ENCODE measurements at places on chromosomes 7 and 10.
A peak's percentile ranks its signal among the peaks of the same experiment; 100 is the strongest.

- DNase-seq: no peak
These were observed 15.3 kb upstream of the PVRIG start for GRCh38 chr7:100204454-100204853.

- DNase-seq: no peak
These were observed 45.6 kb downstream of the SFMBT2 start for GRCh38 chr10:7365027-7365745.

DNA sequence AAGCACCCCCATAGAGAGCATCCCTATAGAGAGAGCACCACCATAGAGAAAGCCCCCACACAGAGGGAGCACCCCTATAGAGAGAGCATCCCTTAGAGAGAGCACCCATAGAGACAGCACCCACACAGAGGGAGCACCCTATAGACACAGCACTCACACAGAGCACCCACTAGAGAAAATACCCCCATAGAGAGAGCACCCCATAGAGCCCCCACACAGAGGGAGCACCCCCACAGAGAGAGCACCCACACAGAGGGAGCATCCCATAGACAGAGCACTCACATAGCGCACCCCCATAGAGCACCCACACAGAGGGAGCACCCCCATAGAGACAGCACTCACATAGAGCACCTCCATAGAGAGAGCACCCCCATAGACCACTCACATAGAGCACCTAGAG is 48.6 kb downstream of the INSIG1 start:
- DNase-seq: no peak

- DNase-seq: no peak
These were observed 112.8 kb downstream of the SEMA3D start for GRCh38 chr7:85074016-85074415.

GRCh38 chr10:18043148-18044006 is 91.7 kb downstream of the SLC39A12 start:
- no peak for DNase-seq

GRCh38 chr10:93749218-93749799 is 8.4 kb upstream of the LGI1 start:
- DNase-seq: no peak

- DNase-seq: no peak
These were observed 39.9 kb downstream of the AVL9 start for GRCh38 chr7:32535162-32535702.

DNA sequence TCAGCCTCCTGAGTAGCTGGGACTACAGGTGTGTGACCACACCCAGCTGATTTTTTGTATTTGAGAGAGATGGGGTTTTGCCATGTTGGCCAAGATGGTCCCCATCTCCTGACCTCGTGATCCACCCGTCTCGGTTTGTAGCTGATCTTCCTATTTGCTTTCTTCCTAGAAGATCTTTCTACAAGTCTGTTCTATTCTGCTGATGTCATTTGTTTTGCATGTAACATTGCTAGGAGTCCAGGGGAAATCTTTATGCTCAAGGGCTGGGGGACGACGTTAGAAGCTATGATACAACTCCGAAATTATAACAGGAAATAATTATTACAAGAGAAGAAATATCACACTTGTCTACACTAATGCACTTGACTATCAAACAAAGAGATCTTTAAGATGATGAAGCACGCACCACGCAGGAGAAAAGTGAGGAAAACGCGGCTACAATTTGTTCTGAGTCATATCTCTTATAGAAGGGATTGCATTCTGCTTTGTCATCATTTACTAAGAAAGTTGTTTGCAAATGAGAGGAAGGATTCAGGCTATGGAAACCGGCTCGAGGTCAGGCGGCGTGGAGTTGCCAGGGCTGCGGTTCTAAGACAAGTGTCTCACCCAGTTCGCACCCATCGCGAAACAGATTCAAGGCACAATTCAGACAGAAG is 103.0 kb upstream of the CARD11 start:
- DNase-seq: no peak

DNA sequence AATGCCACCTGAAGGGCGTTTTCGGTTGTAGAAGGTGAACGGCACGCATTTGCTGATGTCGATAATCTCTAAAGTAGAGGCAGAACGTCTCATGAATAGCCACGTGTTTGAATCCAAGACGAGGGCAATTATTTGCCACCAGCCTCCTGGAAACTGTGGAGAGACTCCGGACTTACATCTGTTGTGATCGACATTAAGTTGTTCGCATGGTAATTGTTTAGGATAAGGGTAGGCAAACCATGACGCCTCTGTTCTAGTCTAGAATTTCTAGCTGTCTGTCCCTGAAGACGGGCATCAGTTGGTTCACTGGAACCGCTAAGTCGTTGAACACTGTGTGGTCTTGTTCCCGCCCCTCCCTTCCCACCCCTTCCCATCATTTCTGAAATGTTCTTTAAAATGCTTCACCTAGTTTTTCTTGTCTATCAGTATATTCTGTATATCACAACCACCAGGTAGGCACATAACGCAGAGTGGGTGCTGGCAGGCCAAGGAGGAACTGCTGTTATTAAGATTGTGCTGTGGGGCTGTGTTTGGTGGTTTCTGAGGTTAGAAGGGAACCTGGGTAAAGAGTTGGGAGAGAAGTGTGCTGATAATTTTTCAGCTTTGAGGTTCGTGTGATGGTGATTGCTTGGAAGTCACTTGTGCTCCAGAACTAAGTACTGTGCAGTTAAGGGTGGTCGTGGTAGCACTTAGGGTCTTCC is 1.2 kb downstream of the UBE3C start:
- no peak for DNase-seq

GRCh38 chr10:23406409-23406808 is 32.5 kb upstream of the OTUD1 start:
- no peak for DNase-seq

GRCh38 chr10:119305860-119306513 is 98.6 kb downstream of the GRK5 start:
- DNase-seq: peak; percentile 72

DNA sequence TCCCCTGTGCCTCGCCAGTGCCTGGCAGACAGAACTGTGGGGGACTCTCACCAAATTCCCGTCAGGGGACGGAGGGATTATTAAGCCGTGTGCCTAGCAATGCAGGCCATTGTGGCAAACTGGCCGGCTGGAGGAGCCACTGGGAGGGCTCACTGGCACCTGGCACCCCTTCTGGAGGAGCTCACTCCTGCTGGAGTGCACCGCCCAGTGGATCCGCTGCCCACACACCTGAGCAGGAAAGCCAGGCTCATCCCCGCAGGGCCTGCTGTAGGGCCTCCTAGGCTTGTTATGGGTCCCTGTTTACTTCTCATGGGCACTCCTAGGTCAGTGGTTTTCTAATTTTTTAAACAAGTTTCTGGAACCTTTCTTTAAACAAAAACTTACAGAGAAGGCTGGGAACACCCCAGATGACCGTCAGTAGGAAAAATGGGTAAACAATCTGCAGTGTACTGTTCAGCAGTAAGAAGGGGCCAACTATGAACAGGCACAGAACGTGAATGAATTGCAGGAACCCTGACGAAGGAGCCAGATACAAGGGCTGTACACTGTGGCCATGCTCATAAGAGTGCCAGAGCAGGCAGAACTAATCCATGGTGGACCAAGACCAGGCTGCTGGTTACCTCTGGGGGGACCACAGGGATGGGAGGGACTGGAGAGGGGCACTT is 64.8 kb downstream of the LANCL2 start:
- no peak for DNase-seq

GRCh38 chr7:150398965-150399320 is 19.8 kb downstream of the ZNF775 start:
- DNase-seq: no peak

DNA sequence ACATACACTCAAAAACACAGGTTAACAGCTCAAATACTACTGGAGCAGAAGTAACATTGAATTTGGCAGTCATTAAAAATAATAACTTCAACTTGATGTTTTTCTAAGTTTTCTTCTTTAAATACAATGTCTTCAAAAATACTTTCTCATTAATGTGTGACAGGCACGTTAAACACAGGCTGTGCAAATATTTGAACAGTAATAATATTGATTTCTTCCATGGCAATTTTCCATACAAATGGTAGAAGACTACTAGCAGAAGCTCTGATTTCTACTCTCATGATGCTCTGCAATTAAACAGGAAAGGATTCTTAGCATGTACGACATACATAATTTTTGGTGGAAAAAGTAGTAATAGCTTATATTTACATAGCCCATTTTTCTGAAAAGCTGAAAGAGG is 47.4 kb downstream of the NRP1 start:
- DNase-seq: no peak

DNA sequence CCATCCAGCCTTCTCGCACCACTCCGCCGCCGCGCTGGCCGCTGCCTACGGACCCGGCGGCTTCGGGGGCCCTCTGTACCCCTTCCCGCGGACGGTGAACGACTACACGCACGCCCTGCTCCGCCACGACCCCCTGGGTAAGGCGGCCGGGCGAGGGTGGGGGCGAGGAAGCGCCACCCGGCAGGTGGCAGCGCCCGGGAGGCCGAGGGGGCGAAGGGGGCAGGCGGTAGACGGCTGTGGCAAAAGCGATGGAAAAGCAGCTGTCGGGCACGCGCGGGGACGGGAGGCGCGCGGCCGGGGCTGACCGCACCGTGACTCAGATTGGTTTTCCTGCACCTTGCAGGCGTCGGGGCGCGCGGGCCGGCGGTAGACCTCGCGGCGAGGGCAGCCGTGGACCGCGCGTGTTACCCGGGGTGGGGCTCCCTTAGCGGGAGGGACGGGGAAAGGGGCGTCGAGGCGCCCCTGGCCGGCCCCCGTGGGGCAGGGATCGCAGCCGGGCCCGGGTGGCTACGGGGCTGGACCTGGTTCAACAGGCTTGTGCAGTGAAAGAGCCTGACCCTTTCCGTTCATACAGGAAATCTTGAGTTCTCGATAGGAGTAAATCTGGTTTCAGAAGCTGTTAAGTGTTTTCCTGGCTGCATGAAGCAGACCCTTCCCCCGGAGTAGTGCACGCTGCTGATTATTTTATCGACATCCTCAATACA is 608 bp downstream of the HHEX start:
- DNase-seq: peak; percentile 50

- DNase-seq: no peak
These were observed 257.2 kb downstream of the GRID1 start for GRCh38 chr10:86109421-86109820.

DNA sequence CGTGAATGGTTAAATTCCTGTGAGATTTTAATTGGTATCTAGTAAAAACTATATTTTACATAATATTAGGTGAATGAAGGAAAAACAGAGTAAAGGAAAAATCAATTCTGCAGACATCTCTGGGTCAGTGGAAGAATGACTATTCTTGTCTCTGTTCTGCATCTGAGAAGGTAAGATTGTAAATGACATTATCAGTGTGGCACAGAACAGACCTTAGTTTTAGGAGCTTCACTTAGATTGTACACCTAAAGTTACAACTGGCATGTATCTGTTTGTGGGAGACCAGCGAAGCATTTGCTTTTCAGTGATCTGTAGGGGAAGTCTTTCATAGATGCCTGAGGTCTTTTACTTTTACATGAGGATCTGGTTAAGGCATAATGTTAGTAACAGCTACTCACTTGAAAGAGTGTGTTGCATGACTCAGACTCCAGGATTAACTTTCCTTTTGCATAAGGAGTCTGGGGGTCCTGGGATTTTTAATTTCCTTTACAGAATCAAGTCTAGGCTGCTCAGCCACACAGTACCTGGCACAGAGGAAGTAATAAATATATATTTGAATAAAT is 56.2 kb downstream of the JMJD1C start:
- DNase-seq: no peak

GRCh38 chr10:76581506-76582256 is 1055.9 kb downstream of the KCNMA1 start:
- DNase-seq: no peak

DNA sequence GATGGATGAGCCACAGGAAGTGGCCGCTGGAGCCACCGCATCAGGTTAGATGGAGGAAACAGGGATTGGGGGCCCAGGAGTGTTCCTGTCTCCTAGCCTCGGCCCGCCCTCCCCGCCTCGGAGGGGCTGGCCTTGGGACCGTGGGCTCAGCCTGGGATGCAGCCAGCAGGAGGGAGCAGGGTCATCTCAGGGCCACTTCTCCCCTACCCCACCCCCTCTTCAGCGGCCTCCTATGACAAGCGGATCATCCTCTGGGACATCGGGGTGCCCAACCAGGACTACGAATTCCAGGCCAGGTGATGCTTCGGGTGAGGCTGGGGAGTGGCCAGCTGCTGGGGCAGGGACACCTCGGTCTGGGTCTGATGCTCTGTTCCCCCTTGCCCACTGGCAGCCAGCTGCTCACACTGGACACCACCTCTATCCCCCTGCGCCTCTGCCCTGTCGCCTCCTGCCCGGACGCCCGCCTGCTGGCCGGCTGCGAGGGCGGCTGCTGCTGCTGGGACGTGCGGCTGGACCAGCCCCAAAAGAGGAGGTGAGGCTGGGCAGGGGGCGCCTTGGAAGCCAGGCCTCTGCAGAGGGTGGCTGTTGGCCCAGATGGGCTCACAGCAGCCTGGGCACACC is 4.7 kb downstream of the LRWD1 start:
- DNase-seq: no peak

DNA sequence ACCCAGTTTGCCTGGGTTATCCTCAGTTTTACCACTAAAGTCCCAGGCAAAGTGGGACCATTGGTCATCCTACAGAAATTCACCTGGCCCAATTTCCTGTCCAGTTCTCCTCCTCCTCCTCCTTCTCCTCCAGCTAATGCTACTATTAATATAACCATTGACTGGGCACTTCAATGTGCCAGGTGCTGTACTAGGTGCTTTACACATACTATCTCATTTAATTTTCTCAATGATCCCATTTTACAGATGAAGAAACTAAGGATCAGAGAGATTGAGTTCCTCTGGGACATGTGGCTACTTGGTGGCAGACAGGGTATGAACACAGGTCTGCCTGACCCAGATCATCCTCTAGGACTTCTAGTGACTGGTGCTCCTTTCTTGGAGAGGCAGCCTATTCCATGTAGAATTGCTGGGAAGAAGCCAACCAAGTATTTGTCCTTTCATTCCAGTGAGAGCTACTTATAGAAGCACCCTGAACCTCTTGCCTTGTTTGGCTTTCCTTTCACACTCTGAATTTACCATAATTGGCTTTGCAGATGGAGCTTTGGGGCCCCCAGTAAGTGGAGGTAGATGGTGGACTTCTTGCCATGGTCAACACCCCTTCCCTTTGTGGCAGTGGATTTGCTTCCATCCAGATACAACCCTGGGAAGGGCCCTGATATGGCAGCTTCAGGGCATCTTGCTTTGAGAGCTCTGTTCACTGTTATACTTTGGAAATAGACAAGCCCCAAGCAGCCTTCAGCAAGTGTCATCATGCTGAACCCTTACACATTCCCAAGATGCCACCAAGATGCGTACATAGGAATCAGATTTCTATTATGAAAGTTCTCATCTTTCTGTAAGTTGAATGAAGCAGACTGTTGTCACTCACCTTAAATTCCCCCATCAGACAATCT is 78.7 kb downstream of the MYOF start:
- no peak for DNase-seq
